ENCODE measurements at places on chromosomes 7 and 10. TPM values are rescaled to one million over a fixed set of nuclear protein-coding genes. Genes with fewer than 3 reads are reported as not detected.

RASSF4 gene
- 20.0 TPM for total RNA-seq

DNA sequence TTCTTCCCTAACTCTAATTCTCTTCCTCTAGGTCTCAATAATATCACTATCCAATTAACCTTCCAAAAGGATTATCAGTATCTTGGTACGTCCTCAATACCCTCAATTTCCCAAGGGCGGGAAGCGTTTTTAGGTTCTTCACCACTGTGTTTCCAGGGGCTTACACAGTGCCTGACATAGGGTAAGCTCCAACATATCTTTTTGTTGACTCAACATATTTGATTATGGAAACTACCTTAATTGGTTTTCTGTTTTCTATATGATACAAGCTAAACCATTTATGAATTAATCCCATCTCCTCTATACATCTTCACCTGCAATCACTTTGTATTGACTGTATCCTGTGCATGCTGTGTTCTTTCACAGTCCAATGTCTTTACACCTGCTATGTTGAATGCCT, 987.3 kb downstream of the GRID1 start:
- DNase-seq = no peak

GRCh38 chr10:128498378-128498730, 372.1 kb upstream of the MKI67 start:
- no peak for DNase-seq

DNA sequence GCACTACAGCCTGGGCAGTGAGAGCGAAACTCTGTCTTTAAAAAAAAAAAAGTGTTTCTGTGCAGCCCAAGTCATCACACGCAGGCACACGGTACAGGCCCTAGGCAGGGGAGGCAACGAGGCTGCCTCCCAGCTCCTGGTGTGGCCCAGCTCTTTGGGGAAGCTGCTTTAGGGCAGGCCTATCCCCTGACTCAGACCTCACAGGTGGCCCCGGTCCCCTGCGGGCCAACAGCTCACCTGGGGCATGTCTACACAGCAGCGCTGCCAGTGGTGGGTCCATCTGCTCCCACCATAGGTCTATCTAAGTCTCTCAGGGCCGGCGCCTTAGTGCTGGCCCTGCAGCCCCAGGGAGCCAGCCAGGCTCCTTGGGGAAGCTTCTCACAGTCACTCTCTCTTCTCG, 31.4 kb downstream of the ZAN start:
- DNase-seq = no peak

DNA sequence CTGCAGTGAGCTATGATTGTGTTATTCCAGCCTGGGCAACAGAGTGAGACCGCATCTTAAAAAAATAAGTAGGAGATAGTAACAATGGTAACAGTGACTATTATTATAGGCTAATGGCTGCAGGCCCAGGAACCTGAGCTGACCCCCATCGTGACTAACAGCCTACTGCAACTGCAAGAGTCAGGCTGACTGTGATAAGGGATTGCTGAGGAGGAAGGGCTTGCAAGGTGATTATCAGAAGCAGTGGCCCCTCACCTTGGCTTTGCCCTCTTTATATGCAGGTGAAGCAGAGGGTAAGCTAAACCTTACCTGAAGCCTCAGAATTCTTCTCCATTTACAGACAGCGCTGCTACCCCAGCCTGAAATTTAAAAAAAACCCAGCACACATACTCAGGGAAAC, 83.9 kb upstream of the SDK1 start:
- no peak for DNase-seq

- no peak for DNase-seq
Measured at GRCh38 chr10:78533098-78533497, 499.4 kb downstream of the RPS24 start.

INMT gene
- 7.5 TPM for total RNA-seq

- DNase-seq = peak; percentile 84
Measured at GRCh38 chr10:80172896-80173295, 32.4 kb downstream of the ANXA11 start.

VSTM4 gene
- 13.8 TPM for total RNA-seq

DNA sequence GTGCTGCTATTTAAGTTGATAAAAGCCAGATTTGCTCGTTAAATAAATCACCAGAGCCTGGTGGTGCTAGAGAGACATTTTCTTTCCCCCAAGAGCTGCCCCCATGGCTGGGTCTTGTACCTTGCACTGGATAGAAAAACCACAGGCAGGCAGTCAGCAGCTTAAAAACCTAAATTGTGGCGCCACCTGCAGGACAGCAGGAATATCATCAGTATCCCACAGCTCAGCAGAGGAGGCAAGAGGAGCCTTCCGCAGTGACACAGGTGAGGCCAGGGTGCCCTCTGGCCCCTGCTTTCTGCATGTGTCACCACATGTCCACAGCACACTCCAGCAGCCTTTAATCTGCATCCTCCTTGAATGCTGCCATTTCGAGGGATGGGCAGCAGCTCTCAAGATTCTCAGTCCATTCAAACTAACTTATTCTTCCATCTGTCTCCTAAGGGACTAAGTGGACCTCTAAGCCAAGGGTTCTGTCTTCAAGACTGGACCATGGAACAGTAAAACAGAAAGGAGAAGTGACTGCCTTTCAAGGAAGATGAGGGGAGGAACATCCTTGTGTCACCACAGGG, 4.5 kb upstream of the PLXNA4 start:
- DNase-seq = peak; percentile 67

DNA sequence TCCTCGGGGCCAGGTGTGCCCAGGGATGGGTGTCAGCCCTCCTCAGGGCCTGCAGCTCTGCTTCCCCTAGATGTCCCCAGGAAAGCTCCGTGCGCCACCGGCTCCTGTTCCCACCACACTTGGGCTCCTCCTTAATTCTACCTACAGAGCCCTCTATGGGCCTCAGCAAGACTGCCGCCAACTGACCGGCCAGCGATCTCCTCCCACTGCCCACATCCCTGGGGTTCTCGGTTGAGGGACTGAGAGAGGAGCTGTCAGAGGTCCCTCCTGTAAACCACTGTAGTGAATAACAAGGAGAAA, 5.3 kb upstream of the LDB3 start:
- DNase-seq = no peak

PRKCQ gene
- 1.5 TPM for total RNA-seq

DNA sequence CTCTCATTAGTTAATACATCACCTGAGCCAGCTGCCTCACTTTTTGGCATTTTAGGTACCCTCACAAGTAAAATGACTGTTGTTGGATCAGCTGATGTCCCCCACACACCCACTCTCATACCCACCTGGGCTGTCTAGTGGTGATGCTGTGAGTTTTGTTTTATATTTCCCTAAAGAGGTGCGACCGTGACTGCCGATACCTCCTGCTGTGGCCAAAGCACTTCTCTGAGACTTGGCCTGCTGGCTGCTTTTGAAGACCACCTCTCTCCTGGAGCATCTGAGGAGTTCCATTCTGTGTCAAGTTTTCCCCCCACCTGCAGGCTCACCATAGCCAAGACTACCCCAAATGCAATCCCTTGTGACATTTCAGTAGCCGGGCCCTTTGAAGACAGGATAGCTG, 6.4 kb upstream of the ACSL5 start:
- DNase-seq = peak; percentile 3

DNA sequence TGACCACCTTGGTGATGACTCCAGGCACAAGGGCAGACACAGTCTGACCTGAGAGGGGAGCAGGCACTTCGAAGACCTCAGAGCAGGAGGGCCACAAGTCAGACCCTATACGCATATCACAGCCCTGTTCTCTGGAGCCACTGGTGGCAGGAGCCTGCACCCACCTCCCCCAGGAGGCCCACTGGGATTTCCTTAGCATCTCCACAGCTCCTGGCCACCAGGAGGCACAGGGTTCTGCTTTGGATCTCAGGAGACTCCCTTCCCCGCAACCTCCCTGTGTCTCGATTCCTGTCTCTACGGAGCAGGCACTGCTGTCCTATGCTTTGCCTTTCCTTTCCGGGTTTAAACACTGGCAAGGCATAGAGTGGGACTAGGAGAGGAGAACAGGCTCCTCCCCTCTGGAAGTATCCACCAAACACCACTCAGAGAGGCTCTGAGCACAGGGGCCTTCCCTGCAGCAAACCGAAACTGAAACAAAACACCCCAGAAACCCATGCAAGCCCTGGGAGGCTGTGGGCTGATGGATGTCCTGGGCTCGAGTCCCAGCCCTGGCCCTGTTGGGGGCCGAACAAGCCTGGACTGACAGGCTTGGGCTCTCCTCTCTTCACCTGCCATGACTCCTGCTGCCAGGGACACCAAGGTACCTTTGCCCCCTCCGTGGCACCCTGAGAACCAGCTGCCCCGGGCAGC, 166.3 kb downstream of the NEURL1 start:
- peak; percentile 56 for DNase-seq

DNA sequence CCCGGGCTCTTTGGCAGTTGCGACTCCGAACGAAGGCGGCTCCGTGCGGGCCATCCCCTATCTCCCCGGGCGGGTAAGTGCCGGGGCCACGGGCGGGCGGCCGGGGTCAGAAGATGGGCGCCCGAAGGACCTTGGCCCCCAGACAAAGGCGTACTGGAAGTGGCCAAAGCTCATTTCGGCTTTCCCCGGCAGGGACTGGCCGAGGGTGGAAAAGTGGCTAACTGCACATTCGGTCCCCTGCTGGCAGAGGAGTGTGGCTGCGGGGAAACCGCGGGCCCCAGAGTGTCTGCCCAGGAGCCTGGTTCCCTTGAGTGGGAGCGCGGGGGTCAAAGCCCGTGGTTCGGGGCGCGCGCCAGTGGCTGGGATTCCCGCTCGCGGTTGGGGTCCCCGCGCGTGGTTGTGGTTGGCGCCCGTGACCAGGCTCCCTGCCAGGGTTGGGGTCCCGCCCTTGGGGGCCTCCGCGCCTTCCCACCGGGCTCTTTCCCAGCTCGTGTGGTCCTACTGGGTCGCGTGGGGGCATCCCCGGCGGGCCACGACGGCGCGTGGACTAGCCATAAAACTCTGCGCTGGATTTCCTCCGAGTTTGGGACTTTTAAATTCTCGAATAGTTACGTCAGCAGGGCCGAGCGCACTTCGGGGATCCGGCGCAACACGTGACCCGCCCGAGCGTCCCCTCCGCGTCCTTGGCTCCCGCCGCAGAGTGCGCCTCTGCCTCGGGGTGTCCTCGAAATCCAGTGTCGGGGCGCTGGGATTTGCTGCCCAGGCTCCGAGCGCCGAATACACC, 124.4 kb downstream of the TACC2 start:
- peak; percentile 78 for DNase-seq

GRCh38 chr10:7605565-7606295, 61.0 kb downstream of the ITIH5 start:
- no peak for DNase-seq
